Occipital lobe (tissue), 3 donors: ENCODE measurements at places on chromosomes 6 and 20. TPM values are rescaled to one million over a fixed set of nuclear protein-coding genes. Genes with fewer than 3 reads are reported as not detected.
A peak's percentile ranks its signal among the peaks of the same experiment; 100 is the strongest.

- no peak for DNase-seq
These were observed 52.4 kb downstream of the DNAH8 start for GRCh38 chr6:38767560-38767959.

The RIN2 gene
- 20.0 TPM for total RNA-seq

DNA sequence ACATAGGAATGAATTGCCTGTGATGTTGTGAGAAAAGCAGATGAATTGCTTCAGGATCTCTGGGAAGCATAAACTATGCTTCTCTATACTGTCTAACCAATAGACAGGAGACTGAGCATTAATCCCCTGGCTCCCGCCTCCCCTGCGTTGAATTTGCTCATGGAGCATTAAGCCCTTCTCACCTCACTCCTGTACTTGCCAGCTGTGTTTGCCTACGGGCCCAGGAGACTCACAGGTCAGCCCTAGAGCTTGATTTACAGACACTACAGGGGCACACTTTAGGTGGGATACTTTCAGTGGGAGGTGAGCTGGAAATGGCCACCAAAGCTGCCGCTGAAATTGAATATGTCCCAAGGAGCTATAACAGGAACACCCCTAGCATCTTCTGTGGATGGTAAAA is 418.7 kb downstream of the CBLN4 start:
- DNase-seq = no peak

- no peak for DNase-seq
These were observed 32.1 kb downstream of the PRSS16 start for GRCh38 chr6:27279513-27280063.

- no peak for DNase-seq
These were observed 47.1 kb upstream of the TMX4 start for GRCh38 chr20:8066662-8067061.

GRCh38 chr6:32967151-32968091 is 973 bp upstream of the BRD2 start:
- DNase-seq = no peak

GRCh38 chr20:56208121-56208520 is 40.4 kb upstream of the MC3R start:
- DNase-seq = no peak

GRCh38 chr6:146957181-146958093 is 246.8 kb upstream of the STXBP5 start:
- DNase-seq = no peak

The MARCKS gene
- 337 TPM for total RNA-seq

DNA sequence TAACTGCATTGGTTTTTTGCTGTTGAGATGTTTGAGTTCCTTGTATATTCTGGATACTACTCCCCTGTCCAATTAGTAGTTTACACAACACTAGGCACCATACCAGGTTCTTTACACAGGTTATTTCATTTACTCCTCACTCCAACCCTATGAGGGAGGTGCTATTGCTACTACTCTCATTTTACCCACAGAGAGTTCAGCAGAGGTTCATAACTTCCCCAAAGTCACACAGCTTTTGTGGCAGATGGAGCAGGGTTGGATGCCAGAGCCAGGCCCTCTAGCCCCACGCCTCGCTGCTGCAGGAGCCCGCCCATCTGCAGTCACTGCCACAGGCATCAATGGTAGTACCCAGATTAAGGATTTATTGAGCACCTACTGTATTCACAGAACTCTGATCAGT is 61.7 kb upstream of the MAP3K4 start:
- no peak for DNase-seq

GRCh38 chr6:50128420-50129005 is 78.8 kb upstream of the DEFB112 start:
- DNase-seq = no peak

- no peak for DNase-seq
These were observed 11.7 kb upstream of the GOPC start for GRCh38 chr6:117613920-117614560.

The ZBTB12 gene
- 25.6 TPM for total RNA-seq

DNA sequence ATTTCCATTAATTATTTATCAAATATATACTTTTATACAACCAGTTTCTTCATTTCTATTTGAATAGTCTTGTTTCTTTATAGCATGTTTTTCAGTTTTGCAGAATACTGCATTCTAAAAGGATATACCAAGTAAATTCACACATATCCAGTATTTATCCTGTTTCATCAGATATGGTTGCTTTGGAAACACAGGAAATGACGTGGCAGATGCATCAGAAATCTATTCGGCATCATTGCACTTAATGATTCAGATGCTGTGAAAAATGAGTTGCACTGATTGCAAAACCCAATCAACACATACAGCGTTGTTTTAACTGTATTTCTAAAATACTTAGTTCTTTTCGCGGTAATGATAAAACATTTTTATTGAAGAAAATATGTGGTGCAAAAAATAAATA is 594.9 kb downstream of the CDH26 start:
- DNase-seq = no peak

The PRND gene
- total RNA-seq = 1.1 TPM

DNA sequence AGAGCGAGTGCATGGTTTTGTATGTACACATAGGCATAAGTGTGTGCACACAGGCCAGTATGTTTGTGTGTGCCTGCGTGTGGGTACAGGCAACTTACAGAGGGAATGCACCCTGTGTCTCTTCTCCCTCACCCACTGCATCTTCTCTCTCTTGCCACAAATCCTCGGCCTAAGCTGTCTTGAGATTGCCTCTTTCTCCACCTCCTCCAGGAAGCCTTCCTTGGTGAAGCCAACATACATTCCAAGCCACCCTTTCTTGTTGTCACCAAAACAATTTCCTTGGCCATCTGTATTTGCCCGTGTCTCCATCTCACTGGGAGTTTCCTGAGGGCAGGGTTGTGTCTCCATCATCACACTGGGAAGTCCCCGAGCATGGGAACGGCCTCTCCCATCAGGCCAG is 29.8 kb upstream of the MLN start:
- no peak for DNase-seq

- DNase-seq = no peak
These were observed 437.6 kb upstream of the PLCB4 start for GRCh38 chr20:8631271-8631670.

DNA sequence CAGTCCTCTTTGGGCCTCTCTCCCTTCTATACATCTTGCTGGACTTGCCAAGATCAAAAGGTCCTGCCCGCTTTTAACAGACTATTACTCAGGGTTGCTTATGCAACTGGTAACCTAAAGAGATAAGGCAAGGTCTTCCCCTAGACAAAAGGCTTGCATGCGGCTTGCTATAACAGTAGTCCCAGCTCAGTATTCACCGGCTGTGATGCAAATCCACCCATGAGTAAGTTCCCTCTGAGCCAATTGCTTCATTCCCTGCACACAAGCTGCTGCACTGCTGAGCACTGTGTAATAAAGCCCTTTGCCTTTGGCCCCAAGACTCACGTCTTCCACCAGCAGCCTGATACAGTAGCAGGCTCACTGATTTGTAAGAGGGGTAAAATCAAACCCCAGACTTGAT is 363.8 kb downstream of the PRKN start:
- no peak for DNase-seq

GRCh38 chr6:43635387-43636307 is at the start of gene MAD2L1BP:
TSS of gene MAD2L1BP (plus strand) at chr6:43635840. CDS start at chr6:43635876, 36 bp downstream.
- peak; percentile 76 for DNase-seq

The GPRC6A gene
- not detected for total RNA-seq

DNA sequence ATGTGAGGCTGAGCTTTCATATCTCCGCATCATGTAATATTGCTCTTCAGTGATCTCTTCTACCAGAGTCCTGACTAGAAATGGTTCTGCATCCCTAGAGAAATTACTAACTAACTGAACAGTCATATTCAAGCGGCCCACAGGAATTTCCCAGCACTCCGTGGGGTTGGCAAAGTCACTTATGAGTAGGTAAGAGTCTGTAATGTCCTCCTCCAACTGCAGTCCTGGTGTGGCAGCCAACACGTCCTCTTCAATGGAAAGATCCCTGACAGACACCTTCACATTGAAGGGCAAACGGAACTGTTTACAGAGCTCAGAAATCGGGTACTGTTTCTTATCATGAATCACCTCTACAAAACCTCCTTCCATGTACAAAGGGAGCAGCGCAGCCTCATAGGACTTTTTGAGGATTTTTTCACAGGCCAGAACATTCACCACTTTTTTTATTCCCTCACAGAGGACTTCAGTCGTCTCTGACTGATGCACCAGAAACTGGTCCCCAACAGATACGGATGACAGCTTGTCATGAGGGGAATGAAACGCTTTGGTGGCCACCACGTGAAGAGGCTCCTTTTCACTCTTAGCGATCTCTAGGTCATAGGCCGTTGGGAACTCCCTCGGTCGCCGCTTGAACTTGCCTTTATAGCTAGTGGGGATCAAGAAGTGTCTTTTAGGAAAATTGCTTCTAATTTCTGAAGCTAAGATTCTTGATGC is 87.7 kb downstream of the THEMIS start:
- DNase-seq = no peak

DNA sequence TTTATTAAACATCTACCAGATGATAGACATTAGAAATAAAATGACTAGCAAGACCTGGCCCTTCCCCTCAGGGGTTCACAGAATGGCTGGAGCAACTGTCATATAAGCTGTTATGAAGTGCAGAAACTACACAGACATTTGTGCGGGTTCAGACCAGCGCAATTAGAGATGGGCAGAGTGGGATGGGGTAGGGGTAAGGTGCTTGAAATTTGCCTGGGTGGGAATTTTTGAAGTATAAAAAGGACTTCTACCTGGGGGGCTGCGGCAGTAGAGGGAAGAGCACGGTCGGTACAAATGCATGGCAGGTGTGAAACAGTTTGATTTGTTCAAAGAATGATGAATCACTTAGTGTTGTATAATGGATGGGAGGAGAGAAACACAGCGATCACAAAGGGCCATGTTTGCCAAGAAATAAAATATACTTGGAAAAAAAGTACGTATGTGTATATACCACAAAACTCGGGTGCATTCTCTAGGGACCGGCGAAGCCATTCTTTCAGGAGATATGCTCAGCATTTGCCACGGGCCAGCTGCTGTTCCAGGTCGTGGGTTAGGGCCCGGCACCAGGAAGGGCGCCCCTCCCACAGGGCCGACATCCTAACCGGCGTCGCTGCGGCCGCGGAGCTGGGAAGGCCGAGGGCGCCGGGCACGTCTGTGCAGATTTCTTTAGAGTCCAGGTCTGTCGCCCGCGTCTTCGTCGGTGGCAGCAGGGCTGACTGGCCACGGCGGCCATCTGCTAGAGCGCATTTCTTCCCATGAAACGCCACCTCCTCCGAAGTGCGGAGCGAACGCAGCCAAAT is 809 bp upstream of the NOL7 start:
- peak; percentile 70 for DNase-seq

GRCh38 chr6:10643201-10643651 is 51.2 kb downstream of the C6orf52 start:
- no peak for DNase-seq

DNA sequence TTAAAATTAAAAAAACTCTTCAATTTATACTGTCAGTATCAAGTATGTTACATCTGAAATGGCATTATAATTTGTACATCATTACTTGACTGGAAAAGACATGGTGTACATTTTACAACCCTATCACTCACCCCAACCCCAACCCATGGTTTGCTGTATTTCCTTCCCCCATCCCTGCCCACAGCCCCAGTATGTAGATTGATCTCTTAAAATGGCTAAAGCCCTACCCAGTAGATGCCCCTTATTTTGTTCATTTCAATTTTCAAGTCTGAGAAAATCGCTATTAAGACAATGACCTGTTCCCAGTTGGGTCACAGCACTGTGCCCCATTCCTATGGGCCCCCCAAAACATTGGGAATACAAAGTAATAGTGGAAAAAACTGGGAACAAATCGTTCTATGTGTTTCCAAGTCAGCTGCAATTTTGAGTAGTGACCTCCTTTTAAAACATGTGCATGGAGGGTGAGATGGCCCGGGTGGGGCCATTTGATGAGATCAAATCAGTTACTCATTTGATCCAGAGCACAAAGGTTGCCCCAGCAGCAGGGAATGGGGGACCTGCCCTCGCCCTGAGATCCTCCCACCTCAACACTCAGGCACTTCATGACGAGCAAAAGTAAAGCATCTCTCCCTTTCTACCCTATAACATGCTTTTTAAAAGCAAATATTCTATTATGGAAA is 13.3 kb downstream of the EZR start:
- no peak for DNase-seq

- no peak for DNase-seq
These were observed 3.1 kb downstream of the SEMG1 start for GRCh38 chr20:45209924-45210323.

DNA sequence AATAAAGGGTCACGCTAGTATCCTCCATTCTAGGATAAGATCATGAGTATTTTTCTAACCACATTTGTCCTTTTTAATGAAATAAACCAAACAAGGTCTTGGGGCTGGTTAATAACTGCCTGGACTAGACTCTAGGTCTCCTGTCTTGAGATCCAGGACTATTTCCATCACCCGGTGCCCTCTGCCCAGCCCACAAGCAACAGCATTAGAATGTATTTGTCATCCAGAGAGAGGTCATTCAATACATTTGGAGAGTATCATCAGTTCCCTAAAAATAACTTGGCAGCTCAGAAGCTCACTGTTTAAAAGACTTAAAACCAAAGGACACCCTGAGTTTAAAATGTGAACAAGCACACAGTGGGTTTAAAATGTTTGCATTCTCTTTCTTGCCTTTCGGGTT is 4.4 kb upstream of the RBM24 start:
- no peak for DNase-seq

GRCh38 chr6:90790696-90791095 is 203.8 kb upstream of the MAP3K7 start:
- DNase-seq = no peak

DNA sequence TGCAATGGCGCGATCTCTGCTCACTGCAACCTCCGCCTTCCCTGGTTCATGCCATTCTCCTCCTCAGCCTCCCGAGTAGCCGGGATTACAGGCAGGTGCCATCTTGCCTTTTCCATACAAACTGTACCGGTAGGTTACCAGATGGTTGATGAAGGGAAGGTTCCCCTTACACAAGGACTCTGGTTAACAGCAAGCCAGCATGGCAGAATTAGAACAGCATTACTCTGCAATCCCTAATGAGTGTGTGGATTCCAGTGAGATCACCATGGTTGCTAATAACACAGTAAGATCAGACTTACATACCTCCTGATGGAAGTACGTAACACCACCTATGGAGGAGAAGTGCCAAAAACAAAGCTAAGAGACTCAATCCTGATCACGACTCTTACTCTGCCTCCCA is 51.7 kb downstream of the TTI1 start:
- no peak for DNase-seq

DNA sequence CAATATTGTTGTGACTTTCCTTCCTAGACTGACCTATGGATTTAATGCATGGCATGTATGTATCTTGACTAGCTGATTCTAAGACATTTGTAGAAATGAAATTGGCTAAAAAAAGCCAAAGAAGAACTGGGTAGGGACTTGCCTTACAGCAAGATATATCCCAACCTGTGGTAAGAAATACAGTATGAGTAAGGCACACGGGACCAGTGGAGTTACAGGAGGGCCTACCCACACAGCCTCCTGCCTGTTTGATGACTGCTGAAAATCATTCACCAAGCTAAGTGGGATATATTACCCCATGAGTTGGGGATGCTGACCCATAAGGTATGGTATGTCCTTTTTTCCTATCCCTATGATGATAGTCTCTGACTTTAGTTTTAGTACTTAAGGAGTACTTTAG is 112.2 kb downstream of the INSM1 start:
- DNase-seq = no peak

The BTN1A1 gene
- total RNA-seq = not detected
